NCI-H1694 (cell line): ENCODE measurements at places on chromosomes 7 and 10.

DNA sequence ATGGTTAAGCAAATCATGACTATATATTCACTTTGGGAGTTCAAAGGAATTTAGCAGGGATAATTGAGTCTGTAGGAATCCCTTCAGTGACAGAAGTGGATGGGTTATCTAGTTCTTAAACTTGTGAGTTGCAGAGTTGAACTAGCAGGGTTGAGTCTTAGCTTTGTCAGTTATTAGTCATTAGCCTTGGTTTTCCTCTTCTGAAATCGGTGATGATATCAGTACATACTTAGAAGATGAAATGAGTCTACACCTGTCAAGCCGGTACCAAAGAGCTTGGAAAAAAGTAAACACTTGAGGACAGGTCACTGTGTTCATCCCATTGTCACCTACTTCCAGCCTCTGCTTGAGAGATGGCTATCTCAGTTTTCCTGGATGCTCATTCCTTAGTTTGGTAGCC lies 73.5 kb downstream of the BUB3 start:
- no peak for DNase-seq

- no peak for DNase-seq
These were observed 188.9 kb downstream of the LRMDA start for GRCh38 chr10:75620356-75620755.

- no peak for DNase-seq
These were observed 89.6 kb upstream of the LANCL2 start for GRCh38 chr7:55275291-55276200.

DNA sequence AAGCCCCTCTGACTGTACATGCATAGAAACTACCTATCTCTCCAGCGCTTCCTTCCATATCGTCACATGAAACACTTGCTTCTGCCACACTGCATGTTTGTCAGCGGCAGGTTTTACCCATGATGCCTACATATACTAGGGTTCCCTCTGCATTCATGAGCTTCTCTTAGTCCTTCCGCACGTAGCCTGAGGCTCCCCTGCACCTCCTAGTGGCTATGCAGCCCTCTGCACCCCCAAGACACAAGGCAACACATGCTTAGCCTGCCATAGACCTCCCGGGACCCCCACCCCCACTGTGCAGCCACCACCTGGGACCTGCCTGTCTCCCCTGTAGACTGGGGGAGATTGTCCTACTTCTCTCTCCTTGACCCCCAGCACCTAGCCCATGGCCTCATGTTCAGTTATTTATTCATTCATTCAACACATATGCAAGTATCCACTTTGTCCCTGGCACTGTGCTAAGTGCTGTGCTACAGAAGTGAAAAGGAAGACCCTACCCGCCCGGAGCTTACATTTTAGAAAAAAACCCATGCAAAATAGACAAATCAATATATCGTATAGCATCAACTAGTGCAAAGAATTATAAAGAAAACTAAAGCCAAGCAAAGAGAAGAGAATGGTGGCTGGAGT lies 23.5 kb downstream of the TMEM273 start:
- DNase-seq, result no peak

- no peak for DNase-seq
These were observed 248.4 kb downstream of the BMPER start for GRCh38 chr7:34153656-34154270.
